ENCODE measurements at places on chromosomes 16 and 17. TPM values are rescaled to one million over a fixed set of nuclear protein-coding genes. Genes with fewer than 3 reads are reported as not detected.
A peak's percentile ranks its signal among the peaks of the same experiment; 100 is the strongest.

DNA sequence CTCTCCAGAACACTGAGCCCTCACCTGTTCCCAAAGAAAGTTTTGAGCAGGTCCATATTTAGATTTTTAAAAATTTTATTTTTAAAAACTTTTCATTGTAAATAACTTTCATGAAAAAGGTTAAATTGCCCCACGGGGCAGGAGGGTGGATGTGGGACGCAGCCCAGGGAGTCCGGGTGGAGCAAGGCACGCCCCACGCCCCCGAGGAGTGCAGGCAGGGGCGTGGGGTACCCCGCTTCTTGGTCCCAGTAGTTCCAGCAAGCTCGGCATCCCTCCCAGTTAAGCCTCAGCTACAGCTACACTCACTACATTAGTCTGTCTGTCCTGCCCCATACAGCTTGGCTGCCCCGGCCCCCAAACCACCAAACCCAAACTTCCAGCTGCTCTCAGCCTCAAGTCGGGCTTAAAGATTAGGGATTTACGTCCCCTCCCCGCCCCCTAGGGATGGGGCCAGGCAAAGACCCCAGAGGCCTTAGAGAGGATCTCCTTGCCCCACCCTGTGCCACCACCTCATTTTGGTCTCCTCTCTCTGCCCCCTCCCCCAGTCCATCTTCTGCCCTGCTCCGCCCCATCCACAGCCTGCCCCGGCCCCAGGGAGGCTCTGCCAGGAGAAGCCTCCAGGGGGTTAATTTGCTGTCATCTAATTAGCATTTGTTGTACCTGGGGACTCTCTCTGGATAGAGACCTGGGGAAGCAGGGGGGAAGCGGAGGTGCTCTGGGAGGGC, 4.6 kb downstream of the FOXJ1 start:
- DNase-seq: no peak
- no peaks in the 10 kb centered on the region for H3K36me3 ChIP-seq
- no peaks in the 10 kb centered on the region for H3K27me3 ChIP-seq
- H3K4me1 ChIP-seq: peaks cover 9% of the 10 kb centered on the region

GRCh38 chr16:81553814-81554675, 109.4 kb downstream of the CMIP start:
- H3K36me3 ChIP-seq: no peaks in the 10 kb centered on the region
- H3K4me3 ChIP-seq: no peak overlapping the region
- H3K27ac ChIP-seq: no peak overlapping the region
- H3K27me3 ChIP-seq: no peaks in the 10 kb centered on the region
- no peak for DNase-seq
- no peaks in the 10 kb centered on the region for H3K4me1 ChIP-seq

GRCh38 chr17:32123782-32124181, 18.5 kb upstream of the RHOT1 start:
- no peaks in the 10 kb centered on the region for H3K36me3 ChIP-seq
- H3K27me3 ChIP-seq: no peaks in the 10 kb centered on the region
- H3K27ac ChIP-seq: no peak overlapping the region
- no peak for DNase-seq
- H3K4me1 ChIP-seq: no peaks in the 10 kb centered on the region

- no peak for DNase-seq
- no peak overlapping the region for H3K27ac ChIP-seq
- H3K27me3 ChIP-seq: no peaks in the 10 kb centered on the region
These were observed 186.4 kb downstream of the SEC14L1 start for GRCh38 chr17:77327181-77327565.

DNA sequence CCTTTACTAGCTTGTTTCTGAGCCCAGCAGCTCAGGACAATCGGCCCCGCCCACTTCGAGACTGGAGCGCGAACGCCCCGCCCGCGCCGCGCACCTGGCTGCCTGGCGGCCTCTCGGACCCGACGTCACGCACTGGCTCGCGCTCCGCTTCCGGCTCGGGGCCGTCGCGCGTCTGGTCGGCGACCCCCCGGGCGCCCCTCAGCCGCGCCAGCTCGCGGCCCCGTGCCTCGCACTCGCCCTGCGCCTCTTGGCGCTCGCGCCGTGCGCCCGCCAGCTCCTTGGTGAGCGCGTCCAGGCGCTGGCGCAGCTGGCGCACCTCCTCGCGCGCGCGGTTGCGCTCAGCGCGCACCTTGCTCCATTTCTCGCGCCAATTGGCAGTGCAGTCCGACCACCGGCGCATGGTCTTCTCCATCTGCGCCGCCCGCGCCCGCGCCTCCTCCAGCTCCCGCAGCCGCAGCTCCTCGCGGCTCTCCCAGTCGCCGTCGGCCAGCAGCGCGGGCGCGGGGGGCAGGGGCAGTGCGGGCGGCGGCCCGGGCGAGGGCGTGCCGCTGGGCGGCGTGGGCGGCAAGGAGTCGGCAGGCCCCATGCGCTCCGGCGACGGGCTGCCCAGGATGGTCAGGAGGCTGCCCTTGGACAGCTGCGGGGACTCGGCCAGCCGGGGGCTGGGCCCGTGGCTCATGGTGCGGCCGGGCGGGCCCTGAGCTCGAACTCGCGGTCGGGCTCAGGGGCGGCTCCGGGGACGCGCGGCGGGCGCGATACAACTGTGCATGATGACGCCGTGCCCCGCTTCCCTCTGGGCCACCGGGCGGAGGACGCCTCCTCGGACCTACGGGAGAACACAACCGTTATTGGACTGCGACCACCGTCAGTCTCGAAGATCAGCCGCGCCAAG, 7.6 kb downstream of the CCDC102A start:
- no peaks in the 10 kb centered on the region for H3K36me3 ChIP-seq
- no peak overlapping the region for H3K27ac ChIP-seq
- peak overlapping the region; percentile 31 for H3K4me3 ChIP-seq

DNA sequence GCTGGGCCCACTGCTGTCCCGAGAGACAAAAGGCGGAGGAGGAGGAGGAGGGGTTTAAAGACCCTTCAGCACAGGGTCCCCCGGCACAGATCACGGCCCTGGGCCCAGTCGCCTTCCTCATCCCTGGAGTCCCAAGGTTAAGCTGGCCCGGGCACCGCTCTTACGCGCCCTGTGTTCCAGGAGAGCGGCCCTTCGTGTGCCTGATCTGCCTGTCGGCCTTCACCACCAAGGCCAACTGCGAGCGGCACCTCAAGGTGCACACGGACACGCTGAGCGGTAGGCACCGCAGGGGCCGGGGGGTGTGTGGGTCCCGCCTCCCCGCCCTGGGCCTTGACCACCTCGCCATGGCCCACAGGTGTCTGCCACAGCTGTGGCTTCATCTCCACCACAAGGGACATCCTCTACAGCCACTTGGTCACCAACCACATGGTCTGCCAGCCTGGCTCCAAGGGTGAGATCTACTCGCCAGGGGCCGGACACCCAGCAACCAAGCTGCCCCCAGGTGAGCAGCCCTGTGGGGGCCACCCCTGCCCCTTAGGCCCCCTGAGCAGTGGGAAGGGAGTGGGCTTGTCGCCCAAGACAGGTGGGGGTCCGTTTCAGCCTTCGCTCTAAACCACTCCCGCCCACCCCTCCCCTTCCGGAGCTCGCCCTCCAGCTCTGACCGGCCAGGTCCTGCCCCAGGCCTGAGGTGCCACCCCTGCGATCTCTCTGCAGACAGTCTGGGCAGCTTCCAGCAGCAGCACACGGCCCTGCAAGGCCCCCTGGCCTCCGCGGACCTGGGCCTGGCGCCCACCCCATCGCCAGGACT, 37.6 kb upstream of the ZC3H18 start:
- peak overlapping the region; percentile 1 for H3K27ac ChIP-seq
- H3K36me3 ChIP-seq: no peaks in the 10 kb centered on the region
- peaks cover 44% of the 10 kb centered on the region for H3K4me1 ChIP-seq
- DNase-seq: no peak

DNA sequence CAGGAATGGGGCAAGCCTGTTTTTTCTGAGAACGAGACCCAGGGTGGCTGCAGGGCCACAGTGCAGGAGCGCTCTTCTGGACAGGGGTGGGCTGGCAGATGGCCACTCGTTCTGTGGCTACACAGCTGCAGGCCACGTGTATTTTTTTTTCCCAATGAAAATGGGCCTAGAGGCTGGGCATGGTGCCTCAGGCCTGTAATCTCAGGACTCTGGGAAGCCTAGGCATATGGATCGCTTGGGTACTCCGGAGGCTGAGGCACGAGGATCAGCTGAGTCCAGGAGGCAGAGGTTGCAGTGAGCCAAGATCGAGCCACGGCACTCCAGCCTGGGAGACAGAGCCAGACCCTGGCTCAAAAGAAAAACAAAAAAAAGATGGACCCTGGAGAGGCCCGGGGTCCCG, 6.8 kb downstream of the UNKL start:
- no peak overlapping the region for H3K27ac ChIP-seq
- no peaks in the 10 kb centered on the region for H3K36me3 ChIP-seq
- peak; percentile 61 for DNase-seq
- peaks cover 15% of the 10 kb centered on the region for H3K4me1 ChIP-seq
- no peaks in the 10 kb centered on the region for H3K27me3 ChIP-seq

DNA sequence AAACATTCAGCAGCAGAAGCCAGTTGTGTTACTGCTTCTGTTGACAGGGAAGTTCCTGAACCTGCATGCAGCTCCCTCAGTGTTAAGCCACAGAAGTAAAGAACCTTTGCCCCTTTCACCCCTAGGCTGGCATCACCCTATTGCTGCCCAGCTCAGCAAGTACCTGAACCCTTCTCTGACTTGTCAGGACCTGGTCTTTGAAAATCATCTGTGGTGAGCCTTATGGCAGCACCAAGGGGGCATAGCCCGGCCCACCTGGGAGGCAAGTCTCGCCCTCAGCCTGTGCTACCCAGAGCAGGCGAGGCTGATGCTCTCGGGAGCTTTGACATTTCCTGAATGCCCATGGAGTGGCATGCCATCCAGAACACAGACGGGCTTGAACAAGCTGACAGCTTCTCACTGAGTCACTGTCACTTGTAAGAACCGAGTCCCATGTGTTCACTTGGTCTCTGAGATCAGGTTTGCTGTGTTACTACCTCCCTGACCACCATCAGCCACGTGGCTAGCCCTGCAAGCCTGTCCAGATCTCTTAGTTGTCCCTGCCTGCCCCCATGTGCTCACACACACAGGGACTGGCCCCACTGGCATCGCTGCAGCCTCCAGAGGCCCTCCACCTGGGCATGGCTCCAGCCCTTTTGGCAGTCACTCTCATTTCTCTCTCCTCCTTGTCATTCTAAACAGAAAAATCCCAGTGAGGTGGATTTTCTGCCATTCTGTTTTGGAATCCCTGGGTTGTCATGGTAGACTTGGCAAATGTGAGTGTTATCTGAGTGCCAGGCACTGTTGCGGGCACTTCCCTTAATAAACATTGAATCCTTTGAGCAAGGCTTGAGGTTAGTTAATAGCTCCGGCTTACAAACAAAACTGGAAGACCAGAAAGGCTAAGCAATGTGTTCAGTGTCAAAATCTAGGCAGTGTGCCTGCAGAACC, 2.9 kb upstream of the CARMIL2 start:
- H3K4me1 ChIP-seq: no peaks in the 10 kb centered on the region
- H3K36me3 ChIP-seq: no peaks in the 10 kb centered on the region
- no peak overlapping the region for H3K27ac ChIP-seq

DNA sequence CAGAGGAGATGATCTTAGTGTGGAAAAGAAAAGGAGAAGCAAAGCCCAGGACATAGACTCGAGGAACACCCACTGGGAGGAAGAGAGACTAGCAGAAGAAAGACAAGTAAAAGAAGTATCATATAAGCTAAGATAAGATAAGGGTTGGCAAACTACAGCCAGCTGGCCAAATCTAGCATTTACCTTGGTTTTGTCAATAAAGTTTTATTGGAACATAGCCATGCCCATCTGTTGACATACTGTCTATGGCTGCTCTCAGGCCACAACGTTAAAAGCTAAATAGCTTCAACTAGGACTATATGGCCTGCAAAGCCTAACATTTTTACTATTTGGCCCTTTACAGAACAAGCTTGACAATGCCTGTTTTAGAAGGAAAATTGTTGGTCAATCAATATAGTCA, 166.4 kb upstream of the AXIN2 start:
- H3K4me1 ChIP-seq: no peaks in the 10 kb centered on the region
- H3K27ac ChIP-seq: no peak overlapping the region
- H3K4me3 ChIP-seq: no peak overlapping the region
- no peak for DNase-seq
- H3K27me3 ChIP-seq: no peaks in the 10 kb centered on the region

- no peaks in the 10 kb centered on the region for H3K36me3 ChIP-seq
- no peak overlapping the region for H3K4me3 ChIP-seq
- no peak overlapping the region for H3K27ac ChIP-seq
- no peak for DNase-seq
- no peaks in the 10 kb centered on the region for H3K27me3 ChIP-seq
- H3K4me1 ChIP-seq: no peaks in the 10 kb centered on the region
These were observed 154.8 kb upstream of the SOX9 start for GRCh38 chr17:71966055-71966454.

- peaks cover 6% of the 10 kb centered on the region for H3K4me1 ChIP-seq
- no peaks in the 10 kb centered on the region for H3K27me3 ChIP-seq
- H3K4me3 ChIP-seq: no peak overlapping the region
- no peak overlapping the region for H3K27ac ChIP-seq
- no peak for DNase-seq
These were observed 2.0 kb upstream of the RASL10B start for GRCh38 chr17:35729405-35729833.

- no peak for DNase-seq
- H3K27me3 ChIP-seq: no peaks in the 10 kb centered on the region
- no peaks in the 10 kb centered on the region for H3K36me3 ChIP-seq
- no peak overlapping the region for H3K4me3 ChIP-seq
- H3K4me1 ChIP-seq: peaks cover 39% of the 10 kb centered on the region
These were observed 12.2 kb downstream of the CX3CL1 start for GRCh38 chr16:57384248-57385070.

GRCh38 chr16:10338426-10338825, 47.4 kb upstream of the ATF7IP2 start:
- DNase-seq: no peak
- peaks cover 8% of the 10 kb centered on the region for H3K4me1 ChIP-seq
- H3K27me3 ChIP-seq: no peaks in the 10 kb centered on the region
- no peaks in the 10 kb centered on the region for H3K36me3 ChIP-seq
- no peak overlapping the region for H3K27ac ChIP-seq

- H3K27ac ChIP-seq: no peak overlapping the region
- DNase-seq: no peak
- no peaks in the 10 kb centered on the region for H3K36me3 ChIP-seq
- H3K4me1 ChIP-seq: peaks cover 8% of the 10 kb centered on the region
- H3K4me3 ChIP-seq: no peak overlapping the region
These were observed 10.5 kb upstream of the METRNL start for GRCh38 chr17:83068641-83069570.

GRCh38 chr16:53905028-53905427, 201.1 kb downstream of the FTO start:
- no peak for DNase-seq
- no peak overlapping the region for H3K4me3 ChIP-seq
- H3K36me3 ChIP-seq: no peaks in the 10 kb centered on the region
- no peaks in the 10 kb centered on the region for H3K27me3 ChIP-seq
- no peaks in the 10 kb centered on the region for H3K4me1 ChIP-seq
- H3K27ac ChIP-seq: no peak overlapping the region

The NAGPA gene
- 11.4 TPM for polyA plus RNA-seq

The RAB11FIP4 gene
- polyA plus RNA-seq: 104 TPM

The TMEM100 gene
- polyA plus RNA-seq: 5.8 TPM

The SOST gene
- polyA plus RNA-seq: not detected

The KRTAP2-2 gene
- polyA plus RNA-seq: not detected

The CALCOCO2 gene
- polyA plus RNA-seq: 351 TPM

The OR1F1 gene
- not detected for polyA plus RNA-seq

The MLKL gene
- 4.8 TPM for polyA plus RNA-seq

The ZNF385C gene
- 21.4 TPM for polyA plus RNA-seq

The CIBAR2 gene
- 1.6 TPM for polyA plus RNA-seq

The SULT1A3 gene
- polyA plus RNA-seq: 6.4 TPM
